ENCODE measurements at places on chromosomes 13 and 19.
A peak's percentile ranks its signal among the peaks of the same experiment; 100 is the strongest.

- DNase-seq = no peak
Measured at GRCh38 chr13:19123502-19123901, 58.1 kb downstream of the TUBA3C start.

- DNase-seq = no peak
Measured at GRCh38 chr13:112967686-112968379, 1.2 kb upstream of the MCF2L start.

GRCh38 chr13:44969551-44970484 is 19.5 kb downstream of the NUFIP1 start:
- DNase-seq = peak; percentile 31

GRCh38 chr13:94558716-94559115 is 37.2 kb downstream of the TGDS start:
- peak; percentile 41 for DNase-seq

- DNase-seq = no peak
Measured at GRCh38 chr13:95723438-95723837, 46.5 kb downstream of the DNAJC3 start.

GRCh38 chr13:102517959-102518358 is 78.8 kb upstream of the TPP2 start:
- no peak for DNase-seq

All from CD4-positive, alpha-beta T cell treated with Interleukin-17A for 1 hour (primary cell).